Activated T-cell treated with anti-CD3 and anti-CD28 coated beads, Interleukin-2, amount 50 U/mL, for 72 hours (primary cell): ENCODE measurements at places on chromosomes 7 and 10. TPM values are rescaled to one million over a fixed set of nuclear protein-coding genes. Genes with fewer than 3 reads are reported as not detected.

DNA sequence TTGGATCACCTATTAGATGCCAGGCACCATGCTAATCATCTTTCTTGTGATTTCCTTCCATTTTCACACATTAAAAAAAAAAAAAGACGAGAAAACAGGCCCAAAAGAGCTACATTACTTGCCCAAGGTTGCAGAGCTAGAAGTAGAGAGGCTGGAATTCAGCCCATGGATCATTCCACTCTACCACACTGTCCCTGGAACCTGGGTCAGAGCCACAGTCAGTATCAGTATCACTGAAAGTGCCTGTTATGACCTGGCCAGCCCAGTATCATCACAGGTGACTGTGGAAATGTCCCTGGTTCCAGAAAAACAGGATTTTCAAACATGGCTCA lies 3.3 kb upstream of the FLNC start:
- H3K27ac ChIP-seq, result no peak overlapping the region
- H3K27me3 ChIP-seq, result peaks cover 44% of the 10 kb centered on the region
- no peaks in the 10 kb centered on the region for H3K36me3 ChIP-seq

Gene ADAMTS14
- total RNA-seq, result 0.37 TPM

DNA sequence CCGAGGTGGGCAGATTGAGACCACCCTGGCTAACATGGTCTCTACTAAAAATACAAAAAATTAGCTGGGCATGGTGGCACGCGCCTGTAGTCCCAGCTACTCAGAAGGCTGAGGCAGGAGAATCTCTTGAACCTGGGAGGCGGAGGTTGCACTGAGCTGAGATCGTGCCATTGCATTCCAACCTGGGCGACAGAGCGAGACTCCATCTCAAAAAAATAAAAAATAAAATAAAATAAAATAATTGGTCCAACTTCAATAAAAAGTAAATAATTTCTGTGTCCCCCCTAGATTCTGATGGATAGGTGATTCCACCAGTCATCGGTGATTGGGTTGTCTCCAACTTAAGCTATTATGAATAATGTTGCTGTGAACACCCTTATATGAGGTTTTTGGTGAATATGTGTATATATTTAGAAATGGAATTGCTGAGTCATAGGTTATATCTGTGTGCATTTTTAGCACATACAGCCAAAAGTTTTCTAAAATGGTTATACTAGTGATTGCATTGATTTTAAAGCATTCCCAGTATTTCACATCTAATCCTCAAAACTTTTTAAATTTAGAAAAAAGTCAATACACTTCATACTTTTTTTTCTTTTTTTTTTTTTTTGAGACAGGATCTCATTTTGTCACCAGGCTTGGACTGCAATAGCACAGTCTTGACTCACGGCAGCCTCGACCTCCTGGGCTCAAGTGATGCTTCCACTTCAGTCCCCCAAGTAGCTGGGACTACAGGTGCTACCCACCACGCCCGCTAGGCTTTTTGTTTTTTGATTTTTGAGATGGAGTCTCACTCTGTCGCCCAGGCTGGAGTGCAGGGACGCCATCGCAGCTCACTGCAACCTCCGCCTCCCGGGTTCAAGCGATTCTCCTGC lies 13.7 kb upstream of the SRPK2 start:
- DNase-seq, result no peak
- H3K4me3 ChIP-seq, result no peak overlapping the region
- no peak overlapping the region for H3K27ac ChIP-seq
- H3K27me3 ChIP-seq, result no peaks in the 10 kb centered on the region

DNA sequence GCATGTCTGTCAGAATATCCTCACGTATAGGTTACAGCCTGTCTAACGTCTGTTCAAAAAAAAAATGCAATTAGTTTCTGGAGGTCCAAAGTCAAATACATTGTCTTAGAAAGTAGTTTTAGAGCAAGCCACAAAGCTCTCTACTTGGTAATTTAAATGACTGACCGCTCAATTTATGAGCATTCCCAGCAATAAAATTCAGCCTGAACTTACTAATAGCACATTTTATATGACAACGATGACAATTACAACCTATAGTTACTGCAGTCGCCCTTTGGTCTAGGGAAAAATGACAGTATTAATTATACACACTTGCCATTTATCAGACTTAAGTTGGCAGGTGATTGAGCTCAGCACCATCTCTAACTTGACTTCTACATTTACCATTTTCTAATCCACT lies 425.8 kb upstream of the STEAP1 start:
- no peaks in the 10 kb centered on the region for H3K4me1 ChIP-seq
- no peak overlapping the region for H3K4me3 ChIP-seq
- H3K36me3 ChIP-seq, result no peaks in the 10 kb centered on the region
- no peak for DNase-seq
- no peaks in the 10 kb centered on the region for H3K27me3 ChIP-seq
- no peak overlapping the region for H3K27ac ChIP-seq

DNA sequence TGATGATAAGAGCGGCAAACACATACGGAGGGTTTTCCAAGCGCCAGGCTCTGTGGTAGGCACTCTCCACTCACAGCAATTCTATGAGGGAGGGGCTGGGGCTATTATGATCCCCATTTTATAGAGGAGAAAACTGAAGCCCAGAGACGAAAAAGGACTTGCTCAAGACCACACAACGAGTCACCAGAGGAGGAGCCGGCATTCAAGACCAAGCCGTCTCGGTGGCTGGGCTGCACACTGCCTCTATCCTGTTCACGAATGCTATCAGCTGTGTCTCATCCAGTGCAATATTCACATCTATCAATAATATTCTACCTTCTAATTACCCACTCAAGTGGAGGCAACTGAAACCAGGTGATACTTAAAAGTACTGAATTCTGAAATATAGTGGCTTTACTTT lies 67.8 kb upstream of the NMT2 start:
- peaks cover 4% of the 10 kb centered on the region for H3K4me1 ChIP-seq
- H3K27me3 ChIP-seq, result no peaks in the 10 kb centered on the region
- no peak overlapping the region for H3K27ac ChIP-seq
- no peak overlapping the region for H3K4me3 ChIP-seq
- no peak for DNase-seq

Gene CPVL
- total RNA-seq, result 0.51 TPM

Gene KCP
- total RNA-seq, result 0.21 TPM
